ENCODE measurements at places on chromosomes 2 and 18.

- DNase-seq = peak; percentile 88
Observed at GRCh38 chr2:241842620-241843211, 16.0 kb downstream of the PDCD1 start.

DNA sequence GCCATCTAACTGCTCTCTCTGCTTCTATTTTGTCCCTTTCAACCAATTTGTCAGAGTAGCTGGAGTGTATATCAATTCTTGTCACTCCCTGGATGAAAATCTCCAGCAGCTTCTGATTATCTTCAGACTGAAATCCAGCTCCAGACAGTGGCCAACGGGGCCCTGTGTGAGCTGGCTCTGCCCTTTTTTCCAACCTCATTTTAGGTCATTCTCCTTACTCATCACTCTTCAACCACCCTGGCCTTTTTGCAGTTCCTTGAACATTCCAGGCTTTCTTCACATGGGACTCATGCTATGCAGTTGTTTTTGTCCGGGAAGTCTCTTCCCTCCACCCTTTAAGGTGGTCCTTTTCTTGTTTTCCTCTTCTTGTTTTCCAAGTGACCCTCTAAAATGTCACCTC, 15.4 kb upstream of the FAP start:
- DNase-seq = no peak

- DNase-seq = no peak
Observed at GRCh38 chr2:66526180-66526579, 91.3 kb downstream of the MEIS1 start.

GRCh38 chr2:56333812-56334485, 150.2 kb downstream of the CCDC85A start:
- no peak for DNase-seq

GRCh38 chr2:239160226-239161143, 240.3 kb downstream of the HDAC4 start:
- DNase-seq = no peak

- no peak for DNase-seq
Observed at GRCh38 chr18:22167471-22168241, 1.7 kb upstream of the GATA6 start.

- DNase-seq = no peak
Observed at GRCh38 chr2:153575171-153575853, 96.8 kb upstream of the RPRM start.

- peak; percentile 89 for DNase-seq
Observed at GRCh38 chr2:96951125-96951654, 35.2 kb downstream of the FAM178B start.

DNA sequence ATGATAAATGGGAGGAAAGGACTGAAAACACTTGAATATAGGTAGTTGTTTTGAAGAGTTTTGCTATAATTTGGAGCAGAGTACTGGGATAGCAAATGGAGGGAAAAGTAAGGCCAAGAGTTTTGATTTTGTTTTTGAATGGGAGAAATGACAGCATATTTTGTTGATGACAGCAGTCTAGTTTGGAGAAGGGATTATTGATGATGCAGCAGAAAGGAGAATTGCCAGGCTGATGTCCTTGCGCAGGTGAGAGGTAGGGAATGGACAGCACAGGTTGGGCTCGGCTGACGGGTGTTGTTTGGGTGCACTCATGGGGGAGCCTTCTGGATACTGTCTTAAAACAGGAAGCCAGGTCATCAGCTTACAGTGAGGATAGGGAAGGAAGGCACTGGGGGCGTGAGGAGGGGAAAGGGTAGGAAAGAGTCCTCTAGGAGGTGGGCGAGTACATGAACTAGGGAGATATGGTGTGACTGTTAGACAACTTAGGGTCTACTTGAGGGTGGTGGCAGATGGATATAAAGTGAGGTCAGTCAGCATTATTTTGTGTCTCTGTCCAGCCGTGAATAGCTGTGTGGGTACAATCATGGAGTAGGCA, 10.4 kb downstream of the NCAPH start:
- no peak for DNase-seq

GRCh38 chr2:18544171-18544570, 16.3 kb downstream of the RDH14 start:
- DNase-seq = no peak

DNA sequence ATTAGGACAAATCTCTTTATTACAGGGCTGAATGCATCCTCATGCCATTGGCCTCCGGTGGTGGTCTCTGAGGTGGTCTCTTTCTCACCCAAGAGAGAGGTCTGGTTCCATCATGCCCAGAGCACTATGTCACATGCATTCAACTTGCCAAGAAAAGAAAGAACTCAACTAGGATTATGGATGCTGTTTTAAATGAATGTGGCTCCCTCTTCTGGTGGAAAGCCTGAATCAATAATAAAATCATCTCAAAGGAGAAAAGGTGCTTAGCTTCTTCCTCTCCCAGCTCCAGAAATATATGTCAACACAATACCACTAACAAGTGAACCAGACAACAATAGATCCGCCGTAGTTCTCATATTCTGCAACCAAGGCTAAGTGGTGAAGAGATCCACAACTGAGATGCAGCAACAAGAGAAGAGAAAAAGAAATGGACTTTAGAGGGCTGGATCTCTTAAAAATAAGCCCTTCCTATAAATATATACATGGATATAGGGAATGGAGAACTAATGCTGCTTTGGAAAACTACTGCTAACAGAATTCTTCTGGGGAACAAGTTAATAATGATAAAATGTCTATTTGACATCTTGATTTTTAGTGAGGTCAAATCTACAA, 396.8 kb downstream of the NCKAP5 start:
- DNase-seq = peak; percentile 31

- peak; percentile 70 for DNase-seq
Observed at GRCh38 chr2:120287183-120288015, 34.7 kb downstream of the RALB start.

GRCh38 chr2:136957044-136957443, 191.7 kb downstream of the THSD7B start:
- DNase-seq = no peak

- DNase-seq = no peak
Observed at GRCh38 chr2:55550368-55551102, 31.0 kb downstream of the CFAP36 start.

GRCh38 chr2:101367508-101367907, 19.8 kb downstream of the CREG2 start:
- DNase-seq = no peak

GRCh38 chr2:48719480-48720177, 35.9 kb downstream of the LHCGR start:
- no peak for DNase-seq

GRCh38 chr2:111031546-111032478, 88.9 kb upstream of the BCL2L11 start:
- DNase-seq = no peak

DNA sequence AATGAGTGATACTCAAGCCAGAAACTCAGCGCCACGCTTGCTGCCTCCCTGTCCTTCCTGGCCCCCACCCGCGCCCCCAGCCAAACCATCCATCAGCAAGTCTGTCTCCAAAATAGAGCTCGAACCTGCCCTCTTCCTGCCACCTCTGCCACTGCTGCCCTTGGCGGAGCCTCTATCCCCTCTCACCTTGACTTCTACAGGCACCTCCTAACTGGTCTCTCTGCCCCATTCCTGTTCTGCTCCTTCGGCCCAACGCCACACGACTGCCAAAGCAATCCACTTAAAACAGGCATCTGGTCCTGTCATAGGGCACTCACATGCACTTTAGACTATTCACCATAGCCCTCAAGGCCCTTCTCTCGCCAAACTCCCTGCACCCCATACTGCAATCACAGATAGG, 210.3 kb upstream of the SMAD2 start:
- no peak for DNase-seq

GRCh38 chr18:45670281-45670962, 53.6 kb upstream of the SLC14A1 start:
- DNase-seq = peak; percentile 44

DNA sequence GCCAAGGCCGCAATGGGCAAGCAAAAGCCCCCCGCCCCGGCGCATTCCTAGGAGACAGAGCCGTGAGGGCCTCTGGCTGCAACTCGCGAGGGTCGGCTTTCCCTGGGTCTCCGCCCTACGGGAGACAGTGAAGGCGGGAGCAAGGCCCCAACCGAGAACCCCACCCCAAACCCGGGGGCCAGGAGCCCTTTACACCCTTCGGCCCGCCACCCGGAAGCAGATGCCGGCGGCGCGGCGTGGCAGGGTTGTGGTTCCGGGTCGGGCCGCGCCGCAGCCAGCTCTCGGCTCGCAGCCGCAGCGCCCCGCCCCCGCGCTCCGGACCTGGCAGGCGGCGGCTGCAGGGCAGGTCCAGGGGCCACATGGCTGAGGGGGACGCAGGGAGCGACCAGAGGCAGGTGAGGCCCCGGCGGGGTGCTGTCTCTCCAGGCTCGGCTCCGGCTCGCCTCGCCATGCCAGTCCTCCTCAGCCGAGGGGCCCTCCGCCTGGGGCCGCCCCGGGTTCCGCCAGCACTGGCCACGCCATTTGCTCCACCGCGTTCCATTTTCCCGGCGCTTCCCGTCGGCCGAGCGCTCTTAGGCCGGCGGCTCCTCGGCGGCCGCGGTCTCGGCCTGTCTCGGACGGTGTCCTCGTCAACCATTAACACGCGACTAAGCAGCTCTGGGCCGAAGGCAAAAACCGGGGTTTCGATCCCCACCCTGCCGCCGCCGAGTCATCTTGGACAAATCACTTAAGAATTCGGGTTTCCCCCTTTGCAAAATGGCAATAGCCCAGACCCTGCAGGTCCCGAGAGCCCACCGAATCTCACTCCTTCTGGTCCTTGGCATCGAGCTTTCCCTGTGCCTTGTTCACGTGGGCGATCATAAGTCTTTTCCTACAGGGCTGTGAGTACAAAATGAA, at the start of gene IMPACT:
IMPACT (plus strand) TSS at position 273 of the 897 bp plus-strand sequence; CDS start at position 360, 87 bp downstream.
- DNase-seq = peak; percentile 83

- DNase-seq = no peak
Observed at GRCh38 chr2:170973225-170973491, 44.1 kb downstream of the GORASP2 start.

GRCh38 chr18:23814991-23815614, 125.8 kb downstream of the LAMA3 start:
- DNase-seq = no peak

- no peak for DNase-seq
Observed at GRCh38 chr2:76187415-76187814, 476.7 kb upstream of the GCFC2 start.

DNA sequence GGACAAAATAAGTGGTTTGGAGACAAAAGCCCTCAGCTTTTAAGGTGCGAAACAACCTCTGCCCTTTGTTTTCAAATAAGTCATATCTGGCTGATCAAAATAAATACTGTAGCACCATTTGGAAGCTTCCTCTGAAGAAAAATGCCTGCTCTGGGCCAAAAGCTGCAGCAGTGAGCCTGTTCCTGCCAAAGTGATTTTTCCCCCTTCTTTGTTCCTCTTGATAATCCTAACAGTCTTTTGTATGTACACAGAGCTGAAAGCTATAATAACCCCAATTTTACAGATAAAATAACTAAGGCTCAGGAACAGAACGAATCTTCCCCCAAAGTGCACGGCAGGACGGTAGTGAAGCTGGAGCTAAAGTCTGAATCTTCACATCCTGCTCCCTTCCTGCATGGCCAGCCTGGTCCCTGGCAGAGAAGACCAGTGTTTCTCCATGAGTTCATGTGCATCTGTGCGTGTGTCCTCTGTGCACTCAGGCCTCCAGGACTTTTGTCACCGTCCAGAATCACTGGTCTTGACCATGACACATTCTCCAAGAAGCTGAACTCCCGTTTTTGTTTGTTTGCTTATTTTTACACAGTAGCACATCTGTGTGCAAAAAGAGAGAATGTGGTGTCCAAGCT, 2114.1 kb upstream of the PIK3C3 start:
- no peak for DNase-seq

GRCh38 chr18:8856769-8857393, 151.5 kb downstream of the MTCL1 start:
- no peak for DNase-seq

DNA sequence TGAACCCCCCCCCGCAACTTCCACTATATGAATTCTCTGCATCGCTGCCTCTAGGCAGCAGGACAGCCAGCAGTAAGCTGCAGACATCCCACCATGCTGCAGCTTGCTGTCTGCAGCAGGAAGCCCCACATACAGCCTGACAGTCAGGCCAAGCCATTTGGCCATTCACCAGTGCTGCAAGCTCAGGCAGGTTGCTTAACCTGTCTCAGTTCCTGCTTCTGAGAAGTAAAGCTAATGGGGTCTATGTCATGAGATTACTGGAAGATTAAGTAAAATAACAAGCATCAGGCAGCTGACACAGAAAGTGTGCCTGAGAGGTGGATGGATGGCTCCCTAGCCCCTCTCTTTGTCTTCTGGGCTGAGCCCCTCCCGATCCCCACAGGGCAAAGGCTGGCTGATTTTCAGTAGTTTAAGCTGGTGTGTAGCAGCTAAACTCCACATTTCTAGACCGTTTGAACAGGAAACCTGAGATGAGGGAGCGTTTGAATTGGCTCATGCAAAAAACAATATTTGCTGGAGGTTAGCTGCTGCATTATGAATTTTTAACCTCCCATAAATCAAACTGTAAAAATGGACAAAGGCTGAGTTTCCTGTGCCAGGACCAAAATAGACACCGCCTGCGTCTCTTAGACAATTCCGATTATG, 193.8 kb upstream of the ARL4C start:
- no peak for DNase-seq

DNA sequence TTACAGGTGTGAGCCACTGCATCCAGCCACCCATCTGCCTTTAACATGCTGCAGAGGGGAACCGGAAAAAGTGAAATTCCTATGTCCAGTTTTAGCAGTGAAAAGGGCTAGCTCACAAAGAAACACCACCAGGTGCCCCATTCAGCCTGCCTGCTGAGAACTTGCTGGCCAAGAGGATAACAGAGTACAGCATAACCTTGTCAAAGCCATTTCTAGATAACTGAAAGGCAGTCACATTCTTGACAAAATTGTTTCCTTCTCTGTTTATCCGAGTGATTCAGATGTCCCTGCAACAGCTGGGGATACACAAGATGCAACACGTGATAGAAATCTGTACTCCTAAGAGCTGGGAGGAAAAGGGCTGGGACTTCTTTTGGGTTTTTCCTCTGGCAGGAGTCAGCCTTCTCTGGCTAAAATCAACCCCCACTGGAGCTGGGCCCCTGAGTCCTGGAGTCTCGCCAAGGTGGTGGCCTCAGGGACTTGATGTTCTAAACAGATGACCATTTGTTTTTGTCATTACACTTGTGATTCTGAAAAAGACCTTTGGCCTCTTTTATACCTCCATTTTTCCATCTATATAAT, 505.4 kb downstream of the BCL11A start:
- no peak for DNase-seq

DNA sequence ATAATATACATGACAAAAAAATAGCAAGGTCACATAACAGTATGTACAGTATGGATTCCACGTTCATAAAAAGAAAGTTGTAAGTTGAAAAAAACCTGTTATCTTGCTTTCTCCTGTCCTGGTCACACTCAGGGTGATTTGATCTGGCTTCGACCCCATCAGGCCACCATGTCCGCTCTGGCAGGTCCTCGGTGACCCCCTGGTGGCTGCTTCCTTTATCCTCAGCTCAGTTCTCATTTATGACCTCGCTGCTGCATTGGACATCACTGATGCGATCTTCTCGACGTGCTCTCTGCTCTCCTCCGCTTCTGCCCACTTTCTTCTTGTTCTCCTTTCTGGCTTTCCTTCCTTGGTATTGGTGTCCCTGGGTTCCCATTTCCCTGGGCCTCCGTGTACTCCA, 29.7 kb downstream of the DGKD start:
- DNase-seq = no peak
